HuH-7 (cell line): ENCODE measurements at places on chromosomes 2 and 18.

DNA sequence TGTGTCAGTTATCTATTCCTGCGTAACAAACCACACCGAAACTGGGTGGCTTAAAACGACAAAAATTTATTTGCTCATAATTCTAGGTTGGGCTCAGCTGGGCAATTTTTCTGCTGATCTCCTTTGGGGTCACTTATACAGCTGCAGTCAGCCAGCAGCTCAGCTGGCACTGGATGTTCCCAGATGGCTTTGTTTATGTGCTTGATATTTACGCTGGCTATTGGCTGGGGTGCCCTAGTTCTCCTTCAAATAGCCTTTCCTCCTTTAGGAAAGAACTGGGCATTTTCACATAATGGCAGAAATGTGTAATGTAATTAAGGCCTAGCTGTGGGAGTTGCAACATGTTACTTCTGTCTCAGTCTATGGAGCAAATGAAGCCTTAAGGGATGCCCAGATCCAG, 142.2 kb downstream of the B3GNT2 start:
- DNase-seq, result no peak

DNA sequence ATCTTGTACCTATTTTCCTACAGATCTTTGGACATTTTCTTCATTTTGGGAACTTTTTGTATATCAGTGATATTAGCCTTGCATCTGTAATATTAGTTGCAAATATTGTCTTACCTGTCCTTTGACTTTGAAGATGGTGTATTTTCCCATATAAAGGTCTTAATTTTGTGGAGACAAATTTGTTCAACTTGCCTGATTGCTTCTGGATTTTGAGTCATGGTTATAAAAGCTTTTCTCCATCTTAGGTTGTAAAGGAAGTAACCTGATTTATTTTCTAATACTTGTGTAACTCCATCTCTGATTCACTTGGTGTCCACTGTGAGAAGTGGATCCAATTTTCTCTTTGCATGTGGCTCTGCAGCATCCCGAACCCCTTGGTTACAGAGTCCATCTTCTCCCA, 97.7 kb upstream of the OTOS start:
- DNase-seq, result no peak

- DNase-seq, result no peak
Measured at GRCh38 chr18:26071725-26072124, 18.7 kb downstream of the SS18 start.

DNA sequence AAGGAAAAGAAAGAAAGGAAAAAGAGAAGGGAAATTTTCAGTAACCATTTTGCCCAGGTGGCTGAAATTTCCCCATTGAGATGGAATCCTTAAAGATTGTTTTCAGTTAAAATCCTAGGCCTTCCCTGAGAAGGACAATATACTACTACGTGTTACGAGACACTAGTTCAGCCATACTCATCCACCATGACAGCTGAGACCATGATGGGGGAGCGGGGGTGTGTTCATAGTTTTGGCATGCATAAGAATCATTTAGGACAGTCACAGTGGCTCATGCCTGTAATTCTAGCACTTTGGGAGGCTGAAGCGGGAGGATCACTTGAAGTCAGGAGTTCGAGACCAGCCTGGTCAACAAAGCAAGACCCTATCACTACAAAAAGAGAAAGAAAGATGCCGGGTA, 28.0 kb downstream of the PLA2R1 start:
- no peak for DNase-seq

DNA sequence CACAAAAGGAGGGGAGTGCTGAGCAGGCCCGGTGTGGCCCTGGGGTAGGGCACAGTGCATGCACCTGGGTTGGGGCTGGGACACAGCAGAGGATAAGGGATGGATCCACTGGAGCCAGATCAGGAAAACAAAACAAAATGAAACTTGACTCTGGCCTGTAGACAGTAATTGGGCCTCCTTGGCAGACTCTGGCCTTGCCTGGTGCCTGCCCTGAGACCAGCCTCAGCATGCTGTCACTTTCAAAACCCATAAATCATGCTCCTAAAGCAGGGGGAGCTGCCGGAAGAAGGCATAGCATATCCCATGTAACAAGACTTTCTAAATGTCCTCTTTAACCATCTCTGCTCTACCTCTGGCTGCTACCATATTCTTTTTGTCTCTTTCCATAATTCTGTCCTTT, 61.1 kb upstream of the IGFBP5 start:
- DNase-seq, result no peak

GRCh38 chr2:39484620-39485495, 47.8 kb upstream of the MAP4K3 start:
- DNase-seq, result no peak

GRCh38 chr2:175080479-175080878, 75.3 kb upstream of the CHN1 start:
- no peak for DNase-seq

GRCh38 chr18:30987467-30988241, 54.9 kb downstream of the DSC3 start:
- DNase-seq, result no peak

GRCh38 chr2:235073868-235074413, 122.1 kb downstream of the SH3BP4 start:
- no peak for DNase-seq

DNA sequence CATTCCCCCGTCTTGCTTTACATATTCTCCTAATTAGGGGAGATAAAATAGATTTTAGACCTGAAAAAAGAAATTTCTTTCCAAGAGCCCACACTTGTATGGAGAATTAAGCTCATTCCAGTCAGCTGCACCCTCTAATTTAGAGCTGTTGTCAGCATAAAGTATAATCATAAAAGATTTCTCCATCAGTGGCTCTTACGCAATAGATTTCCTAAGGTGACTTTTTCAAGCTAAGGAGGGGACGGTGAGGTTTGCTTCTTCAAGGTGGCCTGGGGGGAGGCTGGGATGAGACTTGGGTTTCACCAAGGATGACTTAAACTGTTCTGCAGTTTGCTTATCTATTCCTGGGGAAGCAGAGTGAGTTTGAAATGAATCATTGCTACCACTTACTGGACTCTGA, 426.2 kb downstream of the NBAS start:
- DNase-seq, result no peak

- DNase-seq, result no peak
Measured at GRCh38 chr2:78963881-78964280, 61.6 kb upstream of the REG3G start.

- DNase-seq, result no peak
Measured at GRCh38 chr2:64440843-64441242, 13.1 kb upstream of the LGALSL start.

DNA sequence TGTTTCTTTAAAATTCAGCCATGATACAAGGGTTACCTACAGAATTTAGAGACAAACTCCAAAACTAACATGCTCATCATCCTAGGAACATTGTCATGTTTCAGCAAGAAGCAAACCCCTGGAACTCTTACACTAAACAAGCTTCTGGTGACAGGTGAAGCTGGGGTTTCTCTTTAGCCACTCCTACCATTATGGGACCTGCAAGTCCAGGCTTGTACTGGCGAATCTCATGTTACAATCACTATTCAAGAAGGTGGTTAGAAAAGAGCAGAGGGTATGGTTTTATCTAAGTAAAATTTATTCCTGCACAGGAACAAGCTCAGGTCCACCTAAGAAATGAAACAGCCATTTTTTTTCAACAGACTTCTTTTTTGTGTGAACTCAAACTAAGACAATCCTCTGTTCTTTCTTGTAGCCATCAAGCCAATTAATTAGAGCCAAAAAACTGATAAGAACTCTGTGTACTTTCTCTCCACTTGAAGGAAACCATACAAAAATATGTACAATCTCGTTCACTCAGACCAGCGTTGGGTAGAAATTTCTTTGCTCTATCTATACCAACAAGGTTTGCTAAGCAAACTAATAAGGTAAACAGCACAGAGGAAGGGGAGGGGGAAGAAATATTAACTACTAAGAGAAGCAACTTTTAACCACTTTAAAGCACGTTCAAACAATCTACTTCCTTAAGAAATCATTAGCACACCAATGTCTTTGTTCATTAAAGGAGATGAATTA, 63.3 kb upstream of the NEDD4L start:
- no peak for DNase-seq

- no peak for DNase-seq
Measured at GRCh38 chr2:69300650-69301049, 86.4 kb downstream of the GFPT1 start.

DNA sequence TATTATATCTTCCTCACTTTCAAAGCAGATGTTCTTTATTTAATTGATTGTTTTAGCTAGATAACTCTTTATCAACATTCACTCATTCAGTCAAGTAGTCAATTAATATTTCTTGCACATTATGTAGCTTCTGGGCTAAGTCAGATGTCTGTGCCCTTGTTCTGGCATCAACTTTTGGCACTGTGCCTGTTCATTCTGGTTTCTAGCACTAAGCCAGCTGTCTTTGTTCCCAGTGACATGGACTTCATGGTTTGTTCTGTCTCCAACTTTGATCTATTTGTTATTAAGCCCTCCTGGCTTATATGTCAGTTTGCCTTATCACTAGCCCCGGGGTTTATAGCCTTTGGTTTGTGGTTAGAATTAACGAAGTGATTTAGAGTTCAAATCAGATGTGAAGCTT, 247.9 kb upstream of the SYT4 start:
- DNase-seq, result no peak

GRCh38 chr2:180653481-180653880, 326.9 kb upstream of the UBE2E3 start:
- no peak for DNase-seq
